Effector memory CD4-positive, alpha-beta T cell (primary cell): ENCODE measurements at places on chromosomes 12 and 14.

DNA sequence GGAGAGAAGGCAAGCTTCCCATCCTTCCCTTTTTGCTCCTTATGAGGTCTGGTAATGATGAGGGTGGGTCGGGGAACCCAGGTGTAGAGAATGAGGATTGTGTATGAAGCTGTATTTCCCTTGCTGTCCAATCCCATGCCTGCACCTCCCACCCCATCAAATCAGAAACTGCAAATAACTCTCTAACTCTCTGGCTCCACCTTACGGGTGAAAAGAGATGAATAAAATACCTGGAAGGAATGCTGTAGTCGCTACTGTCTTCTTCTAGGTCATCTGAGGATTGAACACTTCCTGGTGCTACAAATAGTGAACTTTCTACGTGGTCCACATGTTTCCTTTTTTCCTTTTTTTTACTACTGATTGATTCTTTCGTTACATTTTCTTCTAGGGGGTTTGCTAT, 38.9 kb upstream of the DICER1 start:
- no peak for DNase-seq

DNA sequence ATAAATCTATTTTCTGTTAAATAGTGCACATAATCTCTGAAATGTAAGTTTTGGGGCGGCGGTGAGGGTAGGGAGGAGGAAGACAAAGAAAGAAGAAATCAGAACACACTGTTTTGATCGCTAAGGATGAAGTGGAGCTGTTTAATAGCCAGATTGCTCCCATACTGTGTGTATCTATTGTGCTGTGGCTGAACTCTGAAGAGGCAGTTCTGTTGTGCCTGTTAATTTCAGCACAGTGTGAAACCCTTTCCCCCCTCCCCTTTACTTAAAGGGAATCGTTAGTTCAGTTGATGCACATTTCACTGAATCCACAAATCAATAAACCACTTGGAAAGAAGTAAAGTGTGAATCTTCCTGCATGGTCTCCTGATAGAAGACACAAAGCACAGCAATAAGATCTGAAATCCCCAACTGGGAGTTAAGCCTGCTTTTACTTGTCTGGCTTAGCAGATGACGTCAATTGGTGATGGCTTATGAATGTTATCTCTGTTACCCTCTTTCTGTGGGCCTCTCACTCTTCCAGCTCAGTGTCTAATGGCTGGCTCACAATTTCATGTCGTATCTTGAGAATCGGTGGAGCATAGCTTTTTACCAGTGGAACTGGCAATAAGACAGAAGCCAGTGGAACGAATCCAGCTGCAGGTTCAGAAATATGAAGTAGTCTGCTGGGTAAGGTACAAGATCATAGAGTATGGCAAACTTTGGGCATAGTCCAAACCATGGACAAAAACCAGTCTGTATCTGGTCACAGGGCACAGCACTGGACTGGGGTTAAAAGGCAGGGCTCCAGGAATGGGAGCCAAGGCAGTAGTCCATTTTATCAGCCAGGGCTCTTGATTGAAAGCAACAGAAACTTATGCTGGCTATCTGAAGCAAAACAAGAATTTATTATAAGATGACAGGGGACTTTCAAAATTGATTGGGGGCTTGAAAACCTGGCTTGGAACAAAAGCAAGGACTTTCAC, 413.5 kb upstream of the SEL1L start:
- no peak for DNase-seq

DNA sequence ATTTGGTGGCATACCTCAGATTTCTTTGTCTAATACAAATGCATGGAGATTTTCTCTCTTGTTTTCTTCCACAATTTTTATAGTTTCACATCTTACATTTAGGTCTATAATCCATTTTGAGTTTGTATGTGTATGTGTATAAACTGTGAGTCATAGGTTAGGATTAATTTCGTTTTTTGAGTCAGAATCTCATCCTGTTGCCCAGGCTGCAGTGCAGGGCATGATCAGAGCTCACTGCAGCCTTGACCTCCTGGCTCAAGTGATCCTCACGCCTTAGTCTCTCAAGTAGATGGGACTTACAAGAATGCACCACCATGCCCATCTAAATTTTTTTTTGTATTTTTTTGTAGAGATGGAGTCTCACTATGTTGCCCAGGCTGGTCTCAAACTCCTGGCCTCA, 71.6 kb downstream of the OTOGL start:
- no peak for DNase-seq

DNA sequence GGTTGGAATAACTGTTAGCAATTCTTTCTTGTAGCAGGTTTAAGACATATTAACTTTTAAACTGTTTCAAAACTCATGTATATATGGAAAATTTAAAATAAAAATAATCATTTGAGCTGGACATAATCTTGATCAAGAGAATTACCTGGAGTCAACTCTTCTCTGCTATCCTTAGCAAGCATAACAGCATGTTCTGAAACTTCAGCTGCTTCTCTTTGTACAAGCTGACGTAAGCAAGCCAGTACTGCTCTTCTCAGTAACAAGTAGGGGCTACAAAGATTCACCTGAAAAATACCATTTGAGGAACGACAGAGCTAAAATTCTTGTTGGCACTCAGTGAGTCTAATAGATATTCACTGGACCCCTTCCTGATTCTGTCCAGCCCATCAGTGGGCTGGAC, 83.0 kb downstream of the HEATR5A start:
- DNase-seq, result no peak
